ENCODE measurements at places on chromosomes 6 and 20.

DNA sequence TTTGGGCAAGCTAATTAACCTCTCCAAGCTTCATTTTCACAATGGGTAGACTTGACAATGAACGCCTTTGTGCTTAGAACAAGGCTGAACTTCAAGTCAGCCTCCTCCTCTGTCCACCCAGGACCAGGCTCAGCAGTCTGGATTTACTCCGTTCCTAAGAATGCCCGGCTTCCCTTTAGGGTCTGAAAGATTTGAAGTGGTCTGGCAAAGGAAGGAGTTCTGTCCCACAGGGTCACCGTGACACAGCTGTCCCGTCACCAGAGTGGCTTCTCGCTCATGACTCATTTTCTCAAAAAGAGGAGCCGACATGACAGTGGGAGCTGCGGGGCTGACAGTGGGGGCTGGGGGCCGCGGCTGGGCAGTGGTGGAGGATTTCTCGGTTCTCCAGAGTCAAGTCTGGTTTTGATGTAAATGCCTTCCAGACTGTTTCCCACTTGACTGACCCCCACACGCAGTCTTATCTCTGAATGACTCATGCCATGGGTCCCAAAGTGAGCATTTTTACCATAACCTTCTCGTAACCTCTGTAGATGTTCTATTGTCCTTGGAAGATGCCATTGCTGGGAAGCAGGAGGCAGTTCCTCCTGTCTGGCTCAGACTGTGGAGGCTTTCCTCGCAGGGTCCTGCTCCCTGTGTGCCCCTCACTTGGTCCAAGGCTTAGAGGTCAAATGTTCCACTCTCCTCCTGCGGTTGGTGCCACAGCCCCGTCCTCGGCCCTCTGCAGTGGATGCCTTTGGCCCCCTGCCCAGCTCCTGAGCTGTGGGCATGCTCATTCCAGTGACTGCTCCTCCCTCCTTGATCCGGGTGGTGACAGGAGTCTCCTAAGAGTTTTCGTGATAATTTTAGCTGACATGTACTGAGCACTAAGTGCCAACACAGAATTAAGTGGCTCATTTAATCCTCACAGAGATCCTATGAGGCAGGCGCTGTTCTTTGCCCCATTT is 253.1 kb downstream of the FNDC1 start:
- no peak for DNase-seq

GRCh38 chr6:70412252-70413113 is 825 bp upstream of the FAM135A start:
- no peak for DNase-seq

- no peak for DNase-seq
Observed at GRCh38 chr6:13239530-13240455, 88.5 kb downstream of the TBC1D7 start.

DNA sequence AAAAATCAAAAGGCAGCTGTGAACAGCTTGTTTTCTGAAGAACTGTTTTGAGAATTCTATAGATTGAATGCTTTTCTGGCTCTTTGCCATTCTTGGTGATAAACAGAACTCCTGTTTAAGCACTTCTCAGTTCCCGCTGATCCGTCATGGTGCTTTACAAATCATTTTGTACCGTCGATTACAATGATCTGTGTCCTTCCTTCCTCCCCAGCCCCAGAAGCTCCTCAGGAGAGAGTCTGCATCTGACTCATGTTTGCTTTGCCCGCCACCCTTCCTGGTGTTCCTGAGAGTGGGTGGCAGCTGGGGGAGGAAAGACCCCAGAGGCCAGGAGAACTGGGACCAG is 538.6 kb upstream of the MARCKS start:
- no peak for DNase-seq

DNA sequence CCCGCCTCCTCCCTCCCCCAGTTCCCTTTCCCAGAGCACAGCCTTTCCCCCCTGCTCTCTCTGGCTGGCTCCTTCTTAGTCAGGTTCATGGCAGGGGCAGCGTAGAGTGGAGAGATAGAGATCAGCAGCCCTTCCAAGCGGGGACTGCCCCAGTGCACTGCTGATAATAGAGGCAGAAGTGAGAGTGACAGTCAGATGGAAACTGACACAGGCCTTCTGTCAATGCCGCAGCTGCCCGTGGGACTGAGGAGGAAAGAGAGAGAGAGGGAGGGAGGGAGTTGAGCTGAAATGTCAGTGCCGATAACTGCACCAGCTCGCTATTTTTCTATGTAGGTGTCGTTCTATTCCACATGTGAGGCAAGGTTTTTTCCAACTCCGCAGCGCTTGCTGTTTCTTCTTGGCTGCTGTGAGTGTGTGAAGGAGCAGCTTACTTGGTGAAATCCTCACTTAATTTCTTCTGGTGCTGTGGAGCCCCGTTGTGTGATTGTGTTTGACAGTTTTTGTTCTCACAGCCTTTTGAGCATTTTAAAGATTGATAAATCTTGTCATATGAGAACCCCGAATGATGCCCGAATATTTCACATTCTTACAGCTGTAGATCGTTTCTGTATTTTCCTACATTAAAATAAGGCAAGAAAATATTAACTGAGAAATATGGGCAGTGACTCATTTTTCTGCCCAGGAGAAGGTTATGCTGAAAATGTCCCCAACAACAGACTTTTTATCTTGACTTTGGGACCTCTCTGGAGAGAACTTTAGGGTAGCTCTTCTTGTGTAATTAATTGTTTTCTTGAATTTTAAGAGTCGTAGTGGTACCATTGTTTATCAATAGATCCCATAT is 386.4 kb upstream of the MMS22L start:
- DNase-seq, result no peak

- DNase-seq, result no peak
Observed at GRCh38 chr6:93785694-93786030, 366.3 kb upstream of the EPHA7 start.

- DNase-seq, result no peak
Observed at GRCh38 chr6:26224940-26225847, 138.0 kb downstream of the HFE start.

- no peak for DNase-seq
Observed at GRCh38 chr6:3296078-3296477, 37.3 kb downstream of the PSMG4 start.

GRCh38 chr20:48076747-48077146 is 291.5 kb upstream of the SULF2 start:
- no peak for DNase-seq

- DNase-seq, result no peak
Observed at GRCh38 chr6:101595276-101595675, 201.8 kb downstream of the GRIK2 start.

DNA sequence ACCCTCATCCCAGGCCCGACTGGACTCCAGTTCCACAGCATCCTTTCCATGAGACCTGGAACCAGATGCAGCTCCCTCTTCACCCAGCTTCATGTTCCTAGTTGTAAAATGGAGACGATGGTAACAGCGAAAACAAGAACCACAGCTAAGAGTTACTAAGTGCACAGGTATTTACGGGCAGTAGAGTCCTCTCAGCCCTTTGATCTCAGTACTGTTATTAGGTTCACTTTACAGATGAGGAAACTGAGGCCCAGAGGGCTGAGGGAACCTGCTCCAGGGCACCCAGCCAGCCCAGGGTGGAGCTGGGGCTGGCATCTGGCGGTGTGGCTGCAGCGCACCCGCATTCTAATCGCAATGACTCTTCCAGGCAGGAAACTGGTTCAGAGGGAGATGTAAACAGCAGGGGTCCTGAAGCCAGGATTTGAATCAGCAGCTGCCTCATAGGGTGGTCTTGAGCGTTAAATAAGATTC is 858 bp downstream of the BCAS1 start:
- no peak for DNase-seq

GRCh38 chr6:169188475-169188874 is 65.2 kb downstream of the THBS2 start:
- no peak for DNase-seq

DNA sequence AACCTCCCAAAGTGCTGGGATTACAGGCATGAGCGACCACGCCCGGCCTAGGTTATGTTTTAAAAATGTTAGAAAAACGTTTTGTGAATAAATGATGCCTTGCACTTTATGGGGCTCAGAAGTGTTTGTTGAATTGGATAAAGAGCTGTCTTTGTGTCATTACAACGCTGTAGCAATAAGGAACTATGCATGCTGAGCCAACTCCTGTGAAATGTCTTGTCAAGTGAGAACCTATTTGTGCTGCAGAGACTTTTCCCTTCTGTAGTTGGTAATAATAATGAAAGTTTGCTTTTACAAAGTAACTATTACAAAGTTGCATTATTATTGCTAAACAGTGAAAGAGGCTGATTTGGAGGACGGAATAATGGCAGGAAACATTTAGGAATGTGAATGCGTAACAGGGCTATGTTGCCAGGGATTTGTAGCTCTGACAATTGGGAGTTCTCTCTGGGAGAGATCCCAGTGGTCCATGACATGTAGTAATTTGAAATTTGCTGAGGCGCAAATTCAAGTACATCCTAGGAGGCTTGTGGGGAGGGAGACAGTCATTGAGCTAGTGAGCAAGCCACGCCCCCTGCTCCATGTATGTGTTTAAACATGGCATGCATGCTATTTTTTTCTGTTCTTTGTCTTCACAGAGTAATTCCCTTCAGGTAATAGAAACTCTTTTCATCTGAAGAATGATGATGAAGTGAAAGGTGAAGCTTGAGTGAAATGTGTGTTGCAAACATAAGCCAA is 16.8 kb upstream of the BICRAL start:
- no peak for DNase-seq

GRCh38 chr6:15708231-15708630 is 45.4 kb upstream of the DTNBP1 start:
- no peak for DNase-seq

DNA sequence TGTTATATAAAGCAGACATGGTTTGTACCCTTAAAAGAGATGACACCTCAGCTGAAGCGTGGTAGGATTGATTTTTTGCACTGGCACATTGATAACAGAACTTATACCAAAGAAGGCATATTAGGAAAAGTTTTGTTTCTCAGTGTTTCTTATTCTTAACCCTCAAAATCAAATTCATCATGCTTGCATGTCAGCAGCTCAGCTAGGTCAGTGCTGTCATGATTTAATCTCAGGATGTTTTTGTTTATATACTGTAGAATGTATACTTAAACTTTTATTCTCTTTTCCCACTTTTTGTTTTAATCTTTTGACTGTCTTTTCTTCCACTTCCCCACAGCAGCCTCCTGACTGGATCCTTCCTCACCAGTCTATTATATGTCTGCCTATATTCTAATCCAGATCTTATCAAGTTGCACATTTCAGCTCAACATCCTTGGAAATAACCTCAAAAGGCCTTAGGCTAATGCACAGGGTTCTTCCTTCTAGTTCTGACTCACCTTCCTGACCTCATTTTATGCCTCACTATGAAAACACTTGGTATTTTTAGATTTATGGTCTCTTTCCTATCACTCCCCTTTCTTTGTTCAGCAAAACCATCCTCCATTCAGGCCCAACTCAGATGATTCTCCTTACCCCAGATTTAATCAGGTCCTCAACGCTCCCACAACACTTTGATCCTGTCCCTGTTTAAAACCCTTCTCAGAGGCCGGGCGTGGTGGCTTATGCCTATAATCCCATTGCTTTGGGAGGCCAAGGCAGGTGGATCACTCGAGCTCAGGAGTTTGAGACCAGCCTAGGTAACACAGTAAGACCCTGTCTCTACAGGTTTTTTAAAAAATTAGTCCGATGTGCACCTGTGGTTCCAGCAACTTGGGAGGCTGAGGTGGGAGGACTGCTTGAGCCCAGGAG is 7.2 kb downstream of the HEBP2 start:
- no peak for DNase-seq

DNA sequence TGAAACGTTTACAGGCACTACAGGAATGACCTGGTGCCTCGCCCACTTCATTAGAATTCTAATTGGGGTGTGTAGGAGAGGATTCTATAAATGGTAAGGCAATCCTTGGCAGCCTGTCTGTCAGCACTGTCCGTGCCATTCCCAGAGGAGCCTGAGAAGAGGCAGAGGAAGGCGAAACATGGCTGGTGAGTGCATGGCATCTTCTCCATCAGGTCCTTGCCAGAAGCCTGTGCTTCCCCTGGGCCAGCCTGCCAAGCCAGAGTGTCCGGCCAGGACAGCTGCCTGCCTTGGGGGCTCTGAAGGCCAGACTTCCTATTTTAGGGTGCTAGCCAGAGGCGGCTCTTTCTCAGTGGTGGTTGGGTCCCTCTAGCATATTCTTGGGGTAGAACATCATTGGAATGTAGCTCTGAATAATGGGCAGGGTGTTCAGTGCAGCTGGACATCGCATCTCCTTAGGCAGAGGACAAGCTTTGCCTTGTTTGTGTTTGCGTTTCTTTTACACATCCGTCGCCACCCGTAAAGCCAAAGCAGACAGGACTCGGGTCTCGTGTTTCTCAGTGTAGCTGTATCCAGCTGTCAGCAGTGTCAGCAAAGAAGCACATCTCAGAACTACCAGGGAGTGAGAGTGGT is at the start of gene TGM3:
Gene TGM3 (plus strand): TSS at position 116 of the 630 bp plus-strand sequence. CDS start 63 bp downstream, at position 179.
- DNase-seq, result no peak

GRCh38 chr6:153424719-153425400 is 293.8 kb upstream of the RGS17 start:
- no peak for DNase-seq

DNA sequence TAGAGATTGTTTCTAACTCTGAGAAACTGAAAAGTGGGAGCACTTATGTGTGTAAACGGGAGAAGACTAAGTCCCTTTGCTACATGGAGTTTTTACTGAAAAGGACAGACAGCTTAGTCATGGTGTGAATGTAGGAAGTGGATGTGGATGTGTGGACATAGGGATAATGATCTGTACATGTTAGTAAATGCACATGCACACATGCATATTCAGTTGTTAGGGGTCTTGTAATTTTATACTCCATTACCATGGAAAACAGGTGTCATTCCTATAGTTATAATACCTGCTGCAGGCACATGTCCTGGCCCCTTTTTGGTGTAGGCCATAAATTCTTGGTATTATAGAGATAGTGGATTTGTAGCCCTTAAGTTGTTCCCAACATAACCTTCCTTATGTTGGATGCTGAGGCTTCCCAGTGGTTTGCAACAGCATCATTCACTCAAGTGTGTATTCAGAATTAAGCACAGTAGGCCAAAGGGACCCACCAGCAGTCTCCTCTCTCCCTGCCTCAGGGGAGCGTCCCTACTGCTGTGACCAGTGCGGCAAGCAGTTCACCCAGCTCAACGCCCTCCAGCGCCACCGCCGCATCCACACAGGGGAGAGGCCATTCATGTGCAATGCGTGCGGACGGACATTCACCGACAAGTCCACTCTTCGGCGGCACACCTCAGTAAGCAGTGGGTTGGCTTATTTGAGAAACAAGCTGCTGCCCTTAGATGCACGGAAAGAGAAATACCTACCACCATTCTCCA is 7.3 kb downstream of the GZF1 start:
- DNase-seq, result no peak

GRCh38 chr6:81572020-81572419 is 180.5 kb downstream of the TENT5A start:
- DNase-seq, result no peak

GRCh38 chr6:128883906-128884305 is 968 bp downstream of the LAMA2 start:
- DNase-seq, result no peak

DNA sequence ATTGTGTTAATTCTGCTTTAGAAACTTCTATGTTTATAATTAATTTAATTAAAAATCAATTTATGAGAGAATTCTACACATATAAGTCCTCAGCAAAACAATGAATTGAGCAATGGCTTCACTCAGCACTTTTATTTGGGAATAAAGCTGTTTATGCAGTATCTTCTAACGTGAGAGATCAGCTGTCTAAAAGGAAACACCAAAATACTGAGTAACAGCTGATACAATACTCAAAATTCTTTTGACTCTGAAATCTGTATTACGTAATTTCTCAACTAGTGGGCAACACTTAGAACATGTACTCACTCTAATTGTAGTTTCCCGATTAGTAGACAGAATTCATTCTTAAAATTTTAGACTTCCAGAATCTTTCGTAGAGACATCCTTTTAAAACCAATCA is 49.8 kb downstream of the MAP3K7 start:
- DNase-seq, result no peak

- DNase-seq, result no peak
Observed at GRCh38 chr20:41387444-41387851, 20.8 kb upstream of the EMILIN3 start.

Measured in left lung (tissue), 14 donors.